ENCODE measurements at places on chromosomes 3 and 15.
A peak's percentile ranks its signal among the peaks of the same experiment; 100 is the strongest.

GRCh38 chr15:89367485-89368451 lies 33.1 kb upstream of the POLG start:
- peak; percentile 64 for DNase-seq

DNA sequence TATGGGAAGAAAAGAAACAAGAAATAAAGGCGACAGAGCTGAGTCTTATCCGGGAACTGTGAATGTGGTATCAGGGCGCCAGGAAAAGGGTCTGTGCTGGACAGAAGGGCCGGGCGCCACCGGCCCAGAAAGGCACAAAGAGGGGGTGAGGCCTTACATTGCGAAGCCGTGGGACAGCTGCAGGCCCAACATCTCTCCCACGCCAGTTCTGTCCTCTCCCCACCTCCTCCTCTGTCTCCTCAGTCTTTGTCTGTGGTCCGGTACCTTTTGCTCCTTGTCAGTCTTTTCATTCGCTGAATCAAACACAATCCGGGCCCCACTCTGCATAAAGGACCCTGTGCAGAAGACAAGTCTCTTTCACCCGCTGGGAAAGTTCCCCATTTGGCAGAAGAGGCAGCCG lies 81.8 kb downstream of the LRIG1 start:
- DNase-seq, result no peak

DNA sequence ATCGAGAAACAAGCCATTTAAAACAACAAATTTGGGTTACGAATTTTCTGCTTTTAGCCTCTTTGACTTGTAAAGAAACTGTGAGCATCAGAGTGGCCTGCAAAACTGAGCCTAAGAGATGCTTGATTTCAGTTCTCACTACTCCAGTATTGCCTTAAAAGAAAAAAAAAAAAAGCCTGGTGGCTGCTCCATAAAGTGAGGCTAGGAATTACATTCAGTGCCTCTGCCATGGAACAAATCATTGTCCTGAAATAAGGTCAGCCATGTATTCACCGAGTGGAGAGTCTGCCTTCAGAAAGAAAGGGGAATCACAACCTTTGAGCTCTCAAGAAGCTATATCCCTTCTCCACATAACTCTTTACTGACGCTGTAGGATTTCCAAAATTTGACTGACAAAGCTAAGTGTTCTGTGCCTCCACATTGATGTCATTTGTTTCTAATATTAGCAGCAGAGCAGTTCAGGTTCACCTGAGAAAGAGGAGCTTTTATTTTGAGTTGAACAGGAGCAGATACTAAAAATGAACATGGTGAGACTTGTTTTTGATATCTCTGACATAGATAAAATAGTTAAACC lies 137.3 kb downstream of the SSR3 start:
- DNase-seq, result no peak

GRCh38 chr3:42856544-42856943 lies 19.1 kb downstream of the CYP8B1 start:
- no peak for DNase-seq

GRCh38 chr3:114567771-114568170 lies 273.9 kb downstream of the TIGIT start:
- DNase-seq, result peak; percentile 21

DNA sequence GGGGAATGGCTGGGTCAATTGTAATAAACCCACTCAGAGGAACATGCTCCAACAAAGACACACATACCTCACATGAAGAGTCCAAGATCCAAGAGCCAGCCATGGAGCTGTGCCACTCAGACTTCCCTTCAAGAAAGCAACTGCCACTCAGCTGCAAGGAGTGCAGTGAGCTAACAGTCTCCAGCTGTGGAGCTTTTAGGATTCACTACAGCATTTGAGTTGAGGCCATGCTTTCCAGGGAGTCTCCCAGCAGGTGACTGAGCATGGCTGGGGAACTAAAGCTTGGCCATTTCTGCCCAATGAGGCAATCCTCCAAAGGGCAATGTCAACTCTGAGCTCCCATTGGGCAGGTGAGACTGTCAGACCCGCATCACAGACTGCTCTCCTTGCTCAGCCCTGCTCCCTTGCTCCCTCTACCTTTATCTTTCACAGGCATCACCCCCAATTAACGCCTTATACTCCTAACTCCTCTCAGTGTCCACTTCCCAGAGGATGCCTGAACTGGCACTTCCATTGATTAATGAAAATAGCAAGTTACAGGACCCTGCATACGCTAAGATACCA lies 165.3 kb upstream of the CTNNB1 start:
- peak; percentile 65 for DNase-seq

DNA sequence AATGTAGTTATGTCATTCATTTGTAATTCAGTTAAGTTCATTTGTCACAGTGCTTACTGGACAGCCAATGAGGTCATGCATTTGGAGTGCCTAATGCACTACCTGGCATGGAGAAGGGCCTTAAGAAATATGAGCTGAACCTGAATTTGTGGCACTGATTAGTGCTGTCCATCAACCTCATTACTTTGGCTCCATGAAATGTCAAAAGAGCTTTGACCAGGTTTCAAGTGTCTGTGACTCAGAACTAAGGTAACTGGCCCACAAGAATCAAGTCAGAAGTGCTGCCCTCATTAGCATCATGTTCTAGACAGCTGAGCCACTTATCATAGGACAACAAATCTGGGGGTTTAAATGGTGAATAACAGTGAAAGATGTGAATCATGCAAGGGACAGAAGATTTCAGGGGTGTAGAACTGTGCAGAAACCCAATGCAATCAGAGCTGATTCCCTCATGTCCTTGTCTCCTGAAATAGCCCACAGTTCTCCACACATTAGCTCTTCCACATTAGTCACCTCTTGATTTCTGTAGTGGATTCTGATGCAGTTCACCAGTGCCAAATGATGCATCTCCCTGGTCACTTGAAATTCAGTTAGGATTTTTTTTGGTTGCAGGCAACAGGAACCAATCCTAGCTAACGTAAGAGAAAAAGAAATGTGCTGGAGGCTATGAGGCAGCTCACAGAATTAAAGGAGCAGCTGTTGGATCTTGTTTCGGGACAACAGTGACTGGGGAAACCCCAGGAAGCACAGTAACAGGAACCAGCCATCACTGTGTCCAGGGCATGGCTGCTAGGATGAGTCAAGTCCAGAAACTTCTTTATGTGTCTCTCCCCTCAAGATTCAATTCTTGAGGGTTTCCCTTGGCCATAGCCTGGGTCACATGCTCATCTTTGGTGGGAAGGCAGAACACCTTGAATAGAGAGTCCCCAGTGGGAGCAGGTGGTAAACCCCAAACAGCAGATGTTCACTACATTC lies 38.7 kb downstream of the CHST2 start:
- no peak for DNase-seq

GRCh38 chr3:71504250-71505036 lies 79.1 kb downstream of the FOXP1 start:
- DNase-seq, result no peak

- DNase-seq, result no peak
Measured at GRCh38 chr3:193743702-193744047, 150.7 kb downstream of the OPA1 start.

DNA sequence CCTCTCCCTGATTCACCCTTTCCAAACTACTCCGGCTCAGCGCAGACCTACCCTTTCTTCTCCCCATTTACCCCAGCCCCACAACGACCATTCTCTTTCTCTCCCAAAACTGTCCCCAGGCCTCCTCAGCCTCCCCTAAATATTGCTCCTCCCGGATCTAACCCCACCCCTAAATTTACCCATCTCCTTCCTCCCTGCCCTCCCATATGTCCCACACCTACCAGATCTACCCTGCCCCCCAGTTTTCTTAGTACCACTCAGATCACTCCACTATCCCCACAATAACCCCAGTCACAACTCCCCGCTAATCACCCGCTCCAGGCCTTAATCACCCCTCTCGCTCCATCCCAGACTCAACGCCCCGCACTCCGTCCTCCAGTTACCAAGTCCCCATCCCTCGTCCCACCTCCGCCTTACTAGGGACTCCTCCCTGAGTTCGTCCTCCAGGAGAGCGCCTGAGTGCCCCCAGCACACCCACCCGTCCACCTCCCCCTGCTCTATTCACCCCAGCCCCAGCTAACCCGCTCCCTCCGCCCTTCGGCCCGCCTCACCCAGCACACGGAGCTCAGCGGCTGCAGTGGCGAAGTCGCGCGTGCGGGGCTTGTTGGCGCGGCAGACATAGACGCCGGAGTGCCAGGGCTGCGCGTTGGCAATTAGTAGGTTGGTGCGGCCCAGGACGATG lies 18.6 kb upstream of the IGDCC3 start:
- DNase-seq, result no peak

DNA sequence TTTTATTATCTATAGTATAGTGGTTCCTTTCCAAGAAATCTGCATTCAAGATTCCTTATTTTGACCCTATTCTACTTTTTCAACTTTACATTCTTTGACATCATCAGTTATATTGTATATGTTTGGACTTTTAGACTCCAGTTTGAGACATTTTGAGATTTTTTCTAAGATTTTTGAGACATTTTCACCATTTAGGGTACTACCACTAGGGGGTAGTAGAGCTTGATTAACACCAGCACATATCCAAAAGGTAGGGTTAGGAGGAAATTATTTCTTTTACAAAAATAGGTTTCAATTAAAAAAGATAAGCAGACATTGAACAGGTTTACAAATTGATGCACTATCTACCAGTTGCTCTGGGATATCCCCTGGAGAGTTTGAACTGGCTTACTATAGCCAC lies 262.5 kb downstream of the SCAPER start:
- DNase-seq, result no peak

DNA sequence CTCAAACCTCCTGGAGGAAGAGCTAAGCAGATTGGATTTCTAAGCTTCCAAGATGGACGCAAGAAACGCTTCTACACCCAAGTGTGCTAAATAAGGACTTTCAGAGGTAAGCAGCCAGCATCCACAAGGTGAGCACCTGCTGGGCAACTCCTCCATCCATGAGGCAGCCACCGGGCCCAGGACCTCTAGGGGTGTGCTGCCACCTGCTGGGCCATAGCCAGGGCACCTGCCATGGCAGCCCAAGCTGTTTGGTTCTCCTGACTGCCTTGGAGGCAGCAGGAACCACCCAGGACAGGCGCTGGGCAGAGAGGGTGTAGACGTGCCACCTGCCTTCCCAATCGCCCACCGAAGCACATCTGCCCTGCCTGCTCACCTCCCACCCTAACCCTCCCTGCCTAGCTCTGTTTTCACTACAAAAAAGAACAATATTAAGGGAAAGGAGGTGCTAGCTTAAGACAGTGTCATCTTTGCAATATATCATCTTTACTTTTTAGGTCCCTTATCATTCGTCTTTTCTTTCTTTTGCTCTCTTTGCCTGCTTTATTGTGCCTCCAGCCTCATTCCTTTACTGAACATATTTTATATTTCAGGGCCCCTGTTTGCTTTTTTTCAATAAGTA lies 12.9 kb downstream of the C15orf62 start:
- peak; percentile 73 for DNase-seq

- no peak for DNase-seq
Measured at GRCh38 chr15:29470794-29471193, 201.2 kb upstream of the NSMCE3 start.

- no peak for DNase-seq
Measured at GRCh38 chr3:7567160-7567559, 706.2 kb downstream of the GRM7 start.

GRCh38 chr15:35519541-35520149 lies 26.3 kb downstream of the DPH6 start:
- DNase-seq, result peak; percentile 64

- no peak for DNase-seq
Measured at GRCh38 chr3:183255348-183255730, 2.3 kb downstream of the B3GNT5 start.

DNA sequence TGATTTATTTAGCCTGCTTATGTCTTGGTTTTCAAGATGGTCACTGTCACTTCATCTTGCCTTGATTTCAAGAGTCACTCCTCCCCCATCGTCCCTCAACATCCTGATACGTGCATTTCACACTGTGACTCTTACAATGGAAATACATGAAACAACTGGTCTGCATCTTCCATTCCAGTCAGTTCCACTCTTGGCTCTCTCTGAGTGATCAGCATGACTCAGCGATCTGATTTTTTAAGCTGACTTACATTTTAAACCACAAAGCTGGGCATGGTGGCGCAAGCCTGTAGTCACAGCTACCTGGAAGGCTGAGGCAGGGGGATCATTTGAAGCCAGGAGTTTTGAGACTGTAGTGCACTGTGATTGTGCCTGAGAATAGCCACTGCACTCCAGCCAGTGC lies 271.2 kb upstream of the ROPN1 start:
- DNase-seq, result peak; percentile 61

DNA sequence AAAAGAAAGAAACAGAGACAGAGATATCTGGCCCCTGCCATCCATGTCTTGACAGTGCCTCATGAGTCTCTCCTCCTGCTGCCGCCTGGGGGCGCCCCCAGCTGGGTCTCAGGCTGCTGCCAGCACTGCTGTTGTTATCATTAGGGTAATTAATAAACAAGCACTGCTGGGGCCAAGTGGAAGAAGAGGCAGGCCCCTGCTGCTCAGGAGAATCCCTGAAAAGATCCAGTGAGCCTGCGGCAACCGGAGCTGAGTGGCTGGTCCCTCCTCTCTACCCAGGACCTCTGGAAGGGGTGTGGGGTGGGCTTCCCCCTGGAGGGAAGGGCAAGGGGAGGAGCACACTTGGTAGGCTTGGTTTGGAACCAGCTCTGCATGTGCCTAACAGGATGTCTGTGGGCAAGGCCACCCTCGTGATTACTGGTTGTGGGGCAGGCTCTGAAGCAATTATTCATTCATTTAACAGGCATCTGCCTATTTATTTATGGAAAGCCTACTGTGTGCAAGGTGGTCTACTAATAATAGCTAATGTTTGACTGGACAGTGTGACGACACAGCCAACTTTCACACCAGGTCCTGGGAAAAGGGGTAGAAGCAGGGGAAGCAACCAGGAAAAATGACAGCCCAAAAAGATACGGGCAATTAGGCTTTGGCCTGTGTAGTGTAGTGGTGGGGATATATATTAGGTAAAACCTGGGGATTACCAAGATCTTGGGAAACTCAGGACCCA lies 1.2 kb upstream of the TYRO3 start:
- peak; percentile 99 for DNase-seq

- no peak for DNase-seq
Measured at GRCh38 chr15:93703092-93703739, 528.1 kb upstream of the MCTP2 start.

- DNase-seq, result no peak
Measured at GRCh38 chr15:25183581-25184251, 228.9 kb downstream of the SNRPN start.

GRCh38 chr3:79217096-79217495 lies 550.7 kb downstream of the ROBO1 start:
- no peak for DNase-seq

DNA sequence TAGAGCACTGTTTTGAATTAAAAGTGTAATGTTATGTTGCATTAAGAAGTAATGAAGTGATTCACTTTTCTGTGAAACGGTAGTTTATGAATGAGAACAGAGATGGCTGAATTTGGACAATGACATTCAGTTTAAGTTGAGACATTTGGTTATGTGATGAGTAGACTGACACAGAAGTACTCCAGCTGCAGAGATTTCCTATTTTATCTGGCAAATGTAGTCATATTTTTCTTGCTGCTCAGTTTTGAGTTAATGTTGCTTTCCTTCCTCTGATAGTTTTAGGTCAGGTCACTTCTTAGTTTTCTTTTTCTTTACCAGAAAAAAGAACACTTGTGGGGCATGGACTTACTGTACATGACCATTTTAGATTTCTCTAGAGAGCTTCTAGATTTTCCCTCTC lies 51.2 kb downstream of the ASB7 start:
- no peak for DNase-seq

GRCh38 chr3:175743733-175744400 lies 884.7 kb downstream of the NAALADL2 start:
- DNase-seq, result peak; percentile 28
